ENCODE measurements at places on chromosomes 2 and 18.
A peak's percentile ranks its signal among the peaks of the same experiment; 100 is the strongest.

GRCh38 chr2:192051533-192051932 lies 143.2 kb downstream of the TMEFF2 start:
- no peak for DNase-seq

- DNase-seq: peak; percentile 61
Measured at GRCh38 chr2:29114586-29114945, 649 bp upstream of the CLIP4 start.

GRCh38 chr2:8671802-8672201 lies 10.1 kb upstream of the ID2 start:
- DNase-seq: no peak

- no peak for DNase-seq
Measured at GRCh38 chr18:21242780-21243401, 859 bp downstream of the GREB1L start.

- DNase-seq: no peak
Measured at GRCh38 chr2:18077704-18078103, 199.2 kb downstream of the KCNS3 start.

DNA sequence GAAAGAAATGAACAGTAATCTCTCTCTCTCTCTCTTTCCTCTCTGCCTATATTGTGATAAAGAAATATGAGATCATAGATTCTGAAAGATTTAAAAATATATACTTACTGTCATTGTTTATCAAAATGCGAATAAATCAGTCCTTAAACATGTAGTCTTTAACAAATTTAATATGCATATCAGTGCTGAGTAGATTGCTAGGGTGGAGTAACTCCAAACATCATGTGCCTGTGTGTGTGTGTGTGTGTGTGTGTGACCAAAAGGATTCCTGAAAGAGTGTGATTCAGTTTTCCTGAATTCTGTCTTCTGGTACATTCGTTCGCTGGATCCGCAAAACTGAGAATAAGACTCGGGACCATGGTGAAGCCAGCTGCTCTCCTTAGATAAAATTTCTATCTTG lies 24.0 kb upstream of the DSEL start:
- no peak for DNase-seq

GRCh38 chr2:120239488-120240287 lies 13.0 kb upstream of the RALB start:
- DNase-seq: no peak

- no peak for DNase-seq
Measured at GRCh38 chr2:63346411-63346810, 241.9 kb downstream of the WDPCP start.

DNA sequence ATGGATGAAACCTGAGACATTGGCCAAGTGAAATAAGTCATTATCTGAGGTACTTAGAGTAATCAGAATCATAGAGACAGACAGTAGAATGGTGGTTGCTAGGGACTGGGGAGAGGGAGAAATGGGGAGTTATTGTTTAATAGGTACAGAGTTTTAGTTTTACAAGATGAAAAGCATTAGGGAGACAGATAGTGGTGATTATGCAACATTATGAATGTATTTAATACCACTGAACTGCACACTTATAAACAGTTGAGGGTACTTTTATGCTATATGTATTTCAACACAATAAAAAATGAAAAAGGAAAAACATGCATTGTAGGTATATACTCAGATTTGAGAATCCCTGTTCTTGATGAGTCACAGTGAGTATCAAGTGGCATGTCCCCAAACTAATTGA lies 59.7 kb downstream of the EPC2 start:
- DNase-seq: no peak

- DNase-seq: no peak
Measured at GRCh38 chr2:231373184-231373583, 22.3 kb upstream of the B3GNT7 start.

- no peak for DNase-seq
Measured at GRCh38 chr2:223092667-223093066, 40.7 kb downstream of the KCNE4 start.

DNA sequence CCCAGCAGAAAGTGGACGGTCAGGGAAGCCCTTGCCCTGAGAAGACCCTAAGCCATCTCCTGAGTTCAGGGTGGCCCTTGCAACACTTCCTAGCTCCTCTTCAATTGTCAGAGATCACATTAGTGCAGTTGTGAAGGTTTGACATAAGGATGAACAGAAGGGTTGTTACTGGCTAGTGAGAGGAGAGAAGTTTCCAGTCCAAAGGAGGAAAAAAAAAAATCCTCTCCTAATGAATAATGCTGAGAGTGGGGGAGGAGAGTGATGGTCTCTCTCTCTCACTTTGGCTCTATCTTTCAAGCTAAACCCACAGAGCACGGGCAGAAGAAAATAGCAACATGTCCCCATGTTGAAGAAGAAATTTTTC lies 819.9 kb downstream of the BCL11A start:
- no peak for DNase-seq

GRCh38 chr2:62663411-62663810 lies 42.1 kb upstream of the EHBP1 start:
- DNase-seq: no peak

DNA sequence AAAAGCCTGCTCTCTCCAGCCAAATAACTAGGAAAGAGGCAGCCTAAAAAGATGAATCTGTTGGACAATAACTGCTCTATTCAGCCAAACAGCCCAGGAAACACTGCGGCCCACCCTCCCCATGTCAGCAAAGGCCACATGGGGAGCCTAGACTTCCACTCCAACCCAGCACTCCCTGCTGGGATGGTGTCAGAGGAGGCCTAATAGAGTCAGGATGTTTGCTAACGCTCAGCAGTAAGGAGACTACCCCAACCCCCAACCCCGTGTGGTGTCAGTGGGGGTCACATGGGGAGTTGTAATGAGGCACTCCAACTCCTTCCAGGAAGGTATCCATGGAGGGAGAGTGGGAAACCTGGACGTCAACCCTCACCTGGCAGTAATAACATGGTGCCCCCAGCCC lies 41.6 kb downstream of the ZBTB7C start:
- DNase-seq: no peak

- DNase-seq: no peak
Measured at GRCh38 chr2:177772529-177772928, 300.0 kb downstream of the PDE11A start.

GRCh38 chr2:10331702-10332401 lies 29.1 kb downstream of the HPCAL1 start:
- no peak for DNase-seq

DNA sequence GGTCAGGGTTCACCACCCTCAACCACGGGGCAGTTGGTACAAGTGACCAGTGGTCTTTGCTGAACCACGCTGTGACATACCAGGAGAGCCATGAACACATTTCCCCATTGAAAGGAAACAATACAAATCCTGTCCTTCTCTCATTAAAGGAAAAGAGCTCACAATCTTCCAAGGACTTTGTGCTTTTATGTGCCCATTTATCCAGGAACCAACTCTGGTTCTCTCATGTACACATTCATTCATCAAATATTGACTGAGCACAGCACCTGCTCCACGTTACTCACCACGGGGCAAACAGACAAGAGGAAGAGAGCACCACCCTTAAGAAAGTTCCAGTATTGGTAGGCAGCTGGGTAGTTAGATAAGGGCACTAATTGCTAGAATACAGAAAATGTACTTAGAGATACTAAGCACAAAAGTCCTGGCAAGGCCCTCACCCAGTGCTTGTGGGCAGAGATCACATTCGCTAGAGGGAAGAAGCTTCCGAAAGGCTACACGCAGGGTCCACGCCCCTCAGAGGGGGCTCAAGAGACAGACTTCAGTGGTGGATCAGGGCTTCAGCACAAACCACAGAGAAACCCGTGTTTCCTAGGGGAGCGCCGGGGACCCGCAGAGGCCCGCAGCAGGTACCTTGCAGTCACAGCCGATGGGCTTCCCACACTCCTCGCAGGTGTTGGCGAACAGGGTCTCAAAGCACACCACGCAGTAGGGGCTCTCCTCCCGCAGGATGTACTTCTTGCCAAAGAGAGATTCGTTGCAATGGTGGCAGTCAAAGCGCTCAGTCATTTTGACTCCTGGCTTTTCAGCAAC lies 12.9 kb downstream of the FHL2 start:
- DNase-seq: no peak
